Stimulated activated naive CD8-positive, alpha-beta T cell treated with anti-CD3 and anti-CD28 coated beads, Interleukin-15, amount 100 ng/mL, for 72 hours (primary cell): ENCODE measurements at places on chromosomes 1 and 21.

DNA sequence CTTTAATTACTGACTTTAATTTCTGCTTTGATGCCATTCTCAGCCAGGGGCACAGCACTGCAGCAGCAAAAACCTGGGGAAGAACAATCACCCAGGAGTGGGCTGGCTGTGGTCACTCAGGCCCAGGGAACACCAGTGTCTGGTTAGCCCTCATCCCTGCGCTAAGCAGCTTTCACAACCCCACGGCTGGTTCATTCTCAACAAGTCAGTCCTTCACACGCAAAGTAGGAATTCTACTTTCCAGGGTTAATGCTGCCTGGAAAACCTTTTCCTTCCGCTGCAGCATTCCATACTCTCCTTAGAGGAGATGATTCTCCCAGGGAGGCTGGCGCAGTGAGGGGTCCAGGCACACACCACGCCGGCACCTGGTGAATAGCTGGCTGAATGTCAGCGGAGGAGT is 24.3 kb upstream of the KCNE1 start:
- no peak for DNase-seq

- DNase-seq, result no peak
These were observed 109.0 kb downstream of the SGIP1 start for GRCh38 chr1:66642992-66643391.

DNA sequence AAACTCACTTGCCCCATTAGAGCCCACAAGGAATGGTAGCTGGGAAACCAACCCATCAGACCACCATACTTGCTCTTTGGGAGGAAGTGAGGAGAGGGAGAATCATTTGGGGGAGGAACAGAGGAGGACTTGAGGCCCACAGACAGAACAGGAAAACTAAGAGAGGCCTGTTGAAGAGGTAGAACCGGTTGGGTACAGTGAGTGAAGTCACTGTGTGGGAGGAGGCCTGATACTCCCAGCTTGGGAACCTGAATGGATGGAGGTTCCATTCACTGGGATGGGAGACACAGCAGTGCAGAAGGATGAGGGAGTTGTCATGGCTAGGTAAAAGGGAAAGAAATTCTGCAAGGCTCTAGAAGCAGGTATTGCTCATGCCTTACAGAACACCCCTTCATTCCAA is 63.4 kb upstream of the PSEN2 start:
- no peak for DNase-seq

DNA sequence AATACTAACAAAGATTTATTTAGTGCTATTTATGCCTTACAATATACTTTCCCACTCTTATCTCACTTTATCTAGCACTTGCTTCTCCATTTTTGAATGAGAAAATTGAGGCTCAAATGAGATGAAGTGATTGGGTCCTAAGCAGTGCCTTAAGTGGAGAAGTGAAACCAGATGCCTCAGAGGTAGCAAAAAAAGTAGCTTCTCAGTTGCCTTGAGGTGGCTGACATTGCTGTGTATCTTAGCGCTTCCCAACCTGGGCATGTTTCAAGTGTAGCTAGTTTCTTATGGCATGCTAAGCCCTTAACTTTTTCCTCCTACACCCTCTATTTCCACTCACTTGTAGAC is 390.4 kb downstream of the OMA1 start:
- DNase-seq, result no peak

DNA sequence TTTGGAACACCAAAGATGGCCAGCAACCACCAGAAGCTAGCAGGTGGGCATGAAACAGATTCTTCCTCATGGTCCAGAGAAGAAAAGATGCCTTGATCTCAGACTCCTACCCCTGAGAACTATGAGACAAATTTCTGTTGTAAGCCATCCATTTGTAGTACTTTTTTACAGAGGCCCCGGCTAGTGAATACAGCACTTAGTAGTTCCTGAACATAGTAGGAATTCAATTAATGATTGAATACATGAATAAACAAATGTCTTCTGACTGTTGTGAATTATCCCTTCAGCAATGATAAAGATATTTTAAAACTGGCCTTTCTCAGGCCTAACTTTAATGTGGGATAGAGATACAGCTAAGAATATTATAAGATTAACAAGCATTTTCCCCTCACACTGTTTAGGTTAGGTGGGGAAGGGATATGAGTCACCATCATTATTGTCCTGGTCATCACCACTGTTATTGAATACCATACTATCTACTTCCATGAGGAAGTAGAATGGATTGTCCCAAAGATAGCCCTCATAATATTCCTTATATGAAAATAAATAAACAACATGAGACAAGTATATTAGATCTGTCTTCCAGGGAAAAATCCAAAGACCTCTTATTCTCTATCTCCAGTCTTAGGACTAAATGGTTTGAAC is 51.4 kb downstream of the ADCY10 start:
- no peak for DNase-seq

- DNase-seq, result no peak
These were observed 17.1 kb upstream of the PROK1 start for GRCh38 chr1:110433803-110434202.

DNA sequence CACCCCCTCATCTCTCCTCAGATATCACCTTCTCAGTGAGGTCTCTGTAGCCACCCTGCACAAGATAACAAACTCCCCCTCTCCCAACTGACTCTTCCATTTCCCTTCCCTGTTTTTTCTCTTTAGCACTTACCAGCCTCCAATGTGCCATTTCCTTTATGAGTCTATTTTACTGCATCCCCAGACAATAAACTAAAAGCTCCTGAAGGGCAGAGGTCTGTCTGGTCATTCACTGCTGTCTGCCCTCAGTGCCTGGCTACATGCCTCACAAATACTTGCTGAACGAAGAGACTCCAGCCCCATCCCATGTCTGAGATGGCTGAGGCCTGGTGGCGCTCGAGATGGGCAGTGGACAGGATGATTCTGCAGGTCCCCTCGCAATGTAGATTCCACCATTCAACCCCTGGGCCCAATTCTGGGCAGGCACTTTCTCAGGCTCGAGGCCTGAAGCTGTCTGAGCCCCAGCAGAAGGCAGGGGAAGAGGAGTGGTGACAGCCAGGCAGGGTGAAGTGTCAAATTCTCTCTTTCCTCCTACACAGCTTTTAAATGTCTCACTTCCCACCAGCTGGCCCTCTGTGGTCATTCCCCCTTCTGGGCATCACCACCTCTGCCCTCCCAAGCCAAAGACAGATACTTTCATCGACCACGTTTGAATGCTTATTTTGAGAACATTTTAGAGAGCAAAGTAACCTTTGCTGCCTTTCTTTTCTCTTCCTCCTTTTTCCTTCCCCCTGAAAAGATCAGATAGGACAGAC is 6.6 kb downstream of the LRRN2 start:
- no peak for DNase-seq

DNA sequence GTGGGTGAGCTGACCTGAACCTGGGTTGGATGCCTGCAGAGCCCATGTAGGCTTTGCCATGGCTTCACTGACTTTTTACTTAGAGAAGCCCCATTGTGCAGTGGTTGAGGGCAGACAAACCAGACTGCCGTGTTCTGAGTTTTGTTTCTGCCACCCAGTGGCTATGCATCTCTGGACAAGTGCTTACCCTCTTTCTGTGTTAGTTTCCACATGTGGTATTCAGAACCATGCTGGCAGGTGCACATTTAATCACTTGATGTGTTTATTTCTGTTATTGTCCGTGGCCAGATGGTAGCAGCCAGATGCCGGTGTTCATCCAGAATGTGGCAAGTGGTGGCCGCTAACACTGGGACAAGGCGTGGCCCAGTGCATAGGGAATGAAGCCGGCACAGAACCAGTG is 10.3 kb upstream of the PTPN7 start:
- DNase-seq, result no peak

DNA sequence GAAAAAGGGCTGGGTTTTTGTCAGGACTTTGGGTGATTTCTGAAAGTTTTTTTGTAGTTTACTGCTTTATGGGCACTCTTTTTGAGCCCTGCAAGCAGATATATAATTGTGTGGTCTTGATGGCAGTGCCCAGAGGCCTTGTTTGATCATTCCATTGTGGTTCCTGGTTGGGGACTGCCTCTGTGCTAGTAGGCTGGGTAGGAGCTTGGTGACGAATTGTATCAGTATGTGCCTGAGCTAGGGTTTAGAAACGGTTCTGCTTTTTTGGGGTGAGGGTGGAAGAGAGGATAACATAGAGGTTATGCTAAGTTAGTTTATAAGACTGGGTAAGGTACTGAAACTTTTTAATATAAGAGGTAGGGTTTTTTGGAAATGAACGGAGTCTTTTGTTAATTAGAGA is 139.7 kb upstream of the ETV3 start:
- DNase-seq, result no peak

DNA sequence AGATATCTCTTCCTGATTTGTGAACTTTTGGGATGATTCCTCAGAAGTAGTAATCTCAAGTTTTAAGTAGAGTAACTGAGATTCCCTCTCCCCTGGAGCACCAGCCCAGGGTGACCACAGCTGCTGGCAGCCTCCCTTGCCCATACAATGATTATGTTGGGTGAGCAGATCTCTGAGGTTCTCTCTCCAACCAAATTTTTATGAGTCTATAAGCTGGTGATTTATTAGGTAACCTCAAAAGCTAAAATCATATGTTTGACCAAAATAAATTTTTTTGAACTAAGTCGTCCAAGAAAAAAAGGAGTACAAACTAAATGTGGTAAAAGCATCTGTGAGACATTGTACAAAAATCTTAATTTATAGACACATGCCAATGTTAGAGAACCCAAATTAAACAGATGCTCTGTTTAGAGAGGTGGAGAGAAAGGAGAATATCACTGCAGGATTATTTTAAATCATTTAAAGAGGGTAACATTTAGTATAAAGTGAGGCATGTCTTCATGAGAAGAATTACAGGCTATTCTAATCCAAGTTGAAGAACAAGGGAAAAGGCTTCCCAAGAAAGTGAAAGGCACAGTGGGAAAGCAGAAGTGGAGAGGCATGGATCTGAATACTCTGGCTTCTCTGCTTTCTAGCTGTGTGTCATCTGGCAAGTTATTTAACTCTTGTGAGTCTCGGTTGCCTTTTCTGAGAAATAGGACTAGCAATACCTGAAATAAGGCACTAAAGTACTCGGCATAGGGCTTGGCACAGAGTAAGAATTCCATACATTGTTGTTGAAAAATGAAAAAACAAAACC is 2.5 kb downstream of the AKNAD1 start:
- no peak for DNase-seq

DNA sequence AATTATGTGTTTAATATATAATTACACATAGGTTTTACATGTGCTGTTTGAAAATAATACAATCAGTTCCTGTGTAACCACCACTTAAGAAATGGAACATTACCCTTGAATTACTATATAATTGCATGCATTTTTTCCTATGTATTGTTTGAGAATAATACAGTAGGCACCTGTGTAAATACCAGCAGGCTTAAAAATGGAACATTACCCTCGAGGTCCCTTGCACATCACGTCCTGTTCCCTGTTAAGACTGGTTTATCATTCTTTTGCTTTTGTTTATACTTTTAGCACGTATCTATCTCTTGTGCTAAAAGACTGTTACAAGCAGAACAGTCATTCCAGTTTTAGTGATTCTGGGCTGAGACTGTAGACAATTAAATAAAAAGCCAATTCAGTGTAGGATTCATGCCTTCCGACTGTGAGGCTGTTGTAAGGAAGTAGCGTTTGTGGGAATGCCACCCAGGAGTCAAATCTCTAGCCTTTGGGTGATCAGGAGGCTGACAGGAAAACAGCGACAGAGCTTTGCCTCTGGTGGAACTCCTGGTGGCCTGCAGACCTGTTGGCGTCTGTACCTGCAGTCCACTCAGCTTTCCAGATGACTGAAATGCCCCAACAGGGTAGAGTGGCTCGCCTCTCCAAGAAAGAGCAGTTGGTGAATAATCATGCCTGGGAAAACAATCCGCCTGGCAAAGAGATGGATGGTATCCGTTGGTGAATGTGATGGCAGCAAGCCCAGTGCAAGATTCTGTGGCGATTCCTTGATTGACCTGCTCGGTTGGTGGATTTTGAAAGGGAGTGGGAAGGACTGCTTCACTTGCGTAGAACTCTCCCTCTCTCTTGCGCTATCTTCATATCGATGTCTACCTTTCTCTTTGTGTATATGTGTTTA is 58.0 kb downstream of the DISC1 start:
- no peak for DNase-seq

DNA sequence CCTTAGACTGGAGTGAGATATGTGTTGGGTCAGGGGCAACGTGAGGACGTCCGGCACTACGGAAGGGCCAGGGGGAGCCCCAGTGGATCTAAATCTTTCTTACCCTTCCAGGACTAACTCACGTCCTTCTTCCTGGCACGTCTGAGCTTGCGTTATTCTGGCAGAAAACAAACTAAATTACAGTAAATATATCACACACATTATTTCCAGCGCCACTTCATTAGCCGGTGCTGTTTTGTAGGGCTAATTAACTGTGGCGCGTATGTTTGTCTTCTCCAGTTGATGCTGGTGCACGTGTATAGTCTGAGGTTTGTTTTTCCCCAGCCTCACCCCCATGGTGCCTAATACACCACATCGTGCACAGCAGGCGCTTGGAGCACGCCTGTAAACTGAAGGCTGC is 59.2 kb downstream of the TLR5 start:
- no peak for DNase-seq

DNA sequence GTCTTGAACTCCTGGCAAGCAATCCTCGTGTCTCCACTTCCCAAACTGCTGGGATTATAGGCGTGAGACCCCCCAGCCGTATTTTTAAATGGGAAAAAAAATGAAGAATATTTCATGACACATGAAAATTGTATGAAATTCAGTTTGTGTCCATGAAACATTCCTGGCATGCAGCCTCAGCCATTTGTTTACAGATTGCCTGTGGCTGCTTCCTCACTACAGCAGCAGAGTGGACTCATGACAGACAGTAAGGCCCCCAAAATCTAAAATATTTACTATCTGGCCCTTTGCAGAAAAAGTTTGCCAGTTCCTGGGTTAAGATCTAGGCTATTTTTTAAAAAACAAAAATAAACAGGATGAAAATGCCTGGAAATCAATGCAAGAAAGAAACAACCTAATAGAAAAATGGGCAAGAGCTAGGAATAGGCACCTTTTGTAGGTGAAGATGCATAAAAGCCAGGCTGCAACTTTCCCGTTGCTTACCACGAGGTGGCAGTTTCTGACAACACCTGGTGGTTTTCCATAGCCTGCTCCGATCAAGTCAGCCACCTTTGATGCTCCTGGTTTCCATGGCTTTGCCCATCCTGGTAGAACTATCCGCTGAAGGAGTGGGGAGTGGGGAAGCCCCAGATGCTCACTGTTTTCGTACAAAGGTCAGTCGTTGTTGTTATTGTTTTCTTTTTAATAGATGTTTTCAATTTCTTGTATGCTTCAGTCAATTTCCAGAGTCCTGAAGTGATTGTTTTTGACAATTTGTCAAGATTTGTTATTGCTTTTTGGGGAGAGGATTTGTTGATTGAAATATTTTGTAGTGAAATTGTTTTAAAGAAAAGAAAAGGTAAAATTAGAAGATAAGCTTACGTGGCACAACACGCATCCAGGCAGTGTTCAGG is 24.3 kb downstream of the UBE2Q1 start:
- no peak for DNase-seq

- peak; percentile 83 for DNase-seq
These were observed 13.2 kb upstream of the HMGCL start for GRCh38 chr1:23838401-23838866.

GRCh38 chr1:162217706-162218105 is 148.2 kb downstream of the NOS1AP start:
- DNase-seq, result no peak

- no peak for DNase-seq
These were observed 67.3 kb downstream of the RHOU start for GRCh38 chr1:228802386-228803220.

GRCh38 chr1:246591047-246591446 is 24.8 kb downstream of the CNST start:
- DNase-seq, result no peak
